Inflammatory macrophage (primary cell): ENCODE measurements at places on chromosomes 7 and 10.
A peak's percentile ranks its signal among the peaks of the same experiment; 100 is the strongest.

DNA sequence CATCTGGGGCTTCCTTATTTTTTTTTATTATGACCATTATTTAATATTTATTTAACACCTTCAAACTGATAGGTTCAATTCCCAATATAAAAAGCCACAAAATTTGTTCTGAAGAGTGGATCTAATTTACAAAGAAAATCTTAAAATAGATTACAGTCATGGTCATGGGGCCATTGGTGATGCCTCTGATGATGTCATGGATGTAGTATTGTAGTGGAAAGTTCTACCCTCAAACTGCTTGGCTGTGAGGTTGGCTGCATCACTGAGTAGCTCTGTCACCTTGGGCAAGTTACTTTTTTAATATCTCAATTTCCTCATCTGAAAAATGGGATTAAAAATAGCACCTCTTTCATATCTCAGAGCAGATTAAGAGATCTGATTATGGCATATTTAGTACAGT lies 128.5 kb downstream of the DKK1 start:
- no peak for DNase-seq

DNA sequence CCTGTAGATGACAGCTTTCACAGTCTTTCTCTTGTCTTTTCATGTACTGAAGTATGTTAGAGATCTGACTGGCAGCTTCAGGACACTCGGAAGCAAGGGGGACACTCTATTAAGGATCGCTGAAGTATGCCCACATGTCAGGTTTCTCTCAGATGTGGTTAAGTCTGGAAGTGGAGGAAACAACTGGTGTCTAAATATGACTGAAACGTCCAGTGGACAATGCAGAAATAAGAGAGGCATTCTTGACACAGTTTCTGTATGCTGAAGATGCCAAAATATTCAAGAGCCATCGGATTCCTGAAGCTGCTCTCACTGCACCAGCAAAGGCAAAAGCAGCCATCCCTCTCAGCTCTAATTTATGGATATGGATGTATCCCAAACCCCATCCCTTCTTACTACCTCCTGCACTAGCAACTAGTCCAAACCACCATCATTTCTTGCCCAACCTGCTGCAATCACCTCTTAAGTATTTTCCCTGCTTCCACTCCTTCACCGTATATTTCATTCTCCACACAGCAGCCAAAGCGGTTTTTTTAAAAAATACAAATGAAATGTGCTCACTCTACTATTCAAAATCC lies 113.4 kb downstream of the REEP3 start:
- no peak for DNase-seq

DNA sequence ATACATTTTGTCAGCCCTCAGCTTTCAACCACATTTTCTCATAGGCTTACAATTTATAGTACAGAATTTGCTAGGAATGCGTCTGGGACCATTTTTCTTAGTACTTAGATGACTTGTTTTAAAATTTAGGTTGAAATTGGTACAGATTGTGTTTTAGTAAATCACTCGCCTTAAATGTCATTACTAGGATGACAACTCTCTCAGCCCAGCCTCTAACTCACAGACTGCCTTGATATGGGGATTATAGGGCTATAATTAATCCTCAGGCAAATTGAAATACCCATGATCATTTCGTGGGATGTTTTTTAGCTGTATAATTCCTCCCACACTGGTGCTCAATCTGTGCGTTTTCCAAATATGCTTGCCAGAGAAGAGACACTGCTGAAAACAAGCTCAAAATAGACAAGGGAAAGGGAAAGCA lies 299.7 kb upstream of the AKR1E2 start:
- no peak for DNase-seq

DNA sequence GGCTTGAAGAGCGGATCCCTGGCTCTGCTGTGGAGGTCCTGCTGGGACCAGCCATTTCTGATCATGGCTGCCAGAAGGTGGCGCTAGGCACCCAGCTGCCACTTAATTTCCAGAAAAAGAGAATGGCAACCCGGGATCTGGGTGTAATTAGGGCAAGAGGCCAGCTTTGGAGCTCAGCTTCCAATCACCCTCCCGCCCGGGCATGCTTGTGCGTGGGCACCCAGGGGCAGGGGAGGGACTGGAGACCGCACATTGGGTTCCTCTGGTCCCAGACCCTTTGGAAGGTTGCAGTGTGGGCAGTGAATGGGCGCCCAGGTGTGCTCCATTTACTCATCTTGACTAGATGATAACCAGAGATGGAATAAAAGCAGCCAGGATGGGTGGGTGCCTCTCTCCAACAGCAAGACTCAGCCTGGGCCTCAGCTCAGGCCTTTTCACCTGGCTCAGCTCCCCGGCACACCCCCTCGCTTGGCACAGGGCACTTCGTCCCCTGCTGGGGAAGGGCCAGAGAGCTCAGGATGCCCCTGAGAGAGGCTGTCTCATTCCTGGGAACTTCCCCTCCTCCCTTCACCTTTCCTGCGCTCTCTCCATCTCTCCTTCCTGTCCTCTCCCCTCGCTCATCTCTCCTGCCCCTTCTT lies 14.7 kb downstream of the FAM241B start:
- DNase-seq: peak; percentile 50

DNA sequence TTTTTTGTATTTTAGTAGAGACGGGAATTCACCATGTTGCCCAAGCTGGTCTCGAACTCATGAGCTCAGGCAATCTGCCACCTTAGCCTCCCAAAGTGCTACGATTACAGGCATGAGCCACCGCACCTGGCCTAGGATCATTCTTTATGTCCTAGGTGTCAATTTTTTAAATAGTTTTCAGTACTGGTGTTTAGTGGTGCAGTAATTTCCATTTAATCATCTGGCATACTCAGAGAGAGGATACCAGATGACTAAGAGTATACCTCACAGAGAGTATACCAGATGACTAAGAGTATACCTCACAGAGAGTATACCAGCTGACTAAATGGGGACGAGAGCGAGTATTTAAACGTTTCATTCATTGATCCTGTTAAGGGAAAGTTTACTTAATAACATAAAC lies 37.3 kb upstream of the TMEM248 start:
- no peak for DNase-seq

- DNase-seq: no peak
Observed at GRCh38 chr7:120402079-120402767, 129.2 kb downstream of the KCND2 start.

- DNase-seq: no peak
Observed at GRCh38 chr10:75655791-75656451, 224.5 kb downstream of the LRMDA start.

DNA sequence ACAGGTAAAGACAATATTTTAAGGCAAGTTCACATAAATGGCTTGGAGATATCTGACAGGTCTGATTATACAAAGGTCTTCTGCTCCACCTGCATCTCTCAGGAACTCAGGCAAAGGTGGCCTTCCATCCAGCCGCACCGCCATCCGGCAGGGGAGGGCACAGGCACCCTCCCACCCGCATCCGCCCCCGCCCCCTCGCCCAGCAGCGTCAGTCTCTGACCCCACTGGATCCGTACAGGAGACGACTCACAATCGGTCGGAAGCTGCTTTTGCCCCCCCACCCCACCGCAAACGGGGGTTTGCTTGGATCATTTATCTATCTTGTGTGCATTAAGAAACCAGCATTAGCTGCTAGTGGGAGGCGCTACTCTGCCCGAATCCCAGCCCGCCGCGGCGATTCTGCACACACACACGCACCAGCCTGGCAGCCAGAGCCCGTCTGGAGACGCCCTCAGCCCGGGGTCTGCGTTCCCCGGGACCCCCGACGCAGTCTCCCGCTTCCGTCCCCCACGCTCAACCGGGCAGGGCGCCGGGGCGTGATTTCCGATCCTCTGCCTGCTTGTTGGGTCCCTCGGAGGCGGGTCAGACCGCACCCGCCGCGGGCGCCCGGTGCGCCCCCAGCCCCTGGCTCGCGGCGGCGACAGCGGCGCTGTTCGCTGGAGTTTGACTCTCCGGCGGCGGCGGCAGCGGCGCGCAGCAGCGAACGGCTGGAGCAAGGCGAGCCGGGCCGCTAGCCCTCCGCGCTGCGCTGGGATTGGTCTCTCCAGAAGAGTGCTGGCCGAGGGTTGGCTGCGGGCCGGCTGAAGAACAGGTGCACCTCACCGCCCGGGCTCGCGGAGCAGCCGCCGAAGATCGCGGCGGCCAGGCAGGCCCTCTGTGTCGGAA lies 820 bp upstream of the NRG3 start:
- no peak for DNase-seq

DNA sequence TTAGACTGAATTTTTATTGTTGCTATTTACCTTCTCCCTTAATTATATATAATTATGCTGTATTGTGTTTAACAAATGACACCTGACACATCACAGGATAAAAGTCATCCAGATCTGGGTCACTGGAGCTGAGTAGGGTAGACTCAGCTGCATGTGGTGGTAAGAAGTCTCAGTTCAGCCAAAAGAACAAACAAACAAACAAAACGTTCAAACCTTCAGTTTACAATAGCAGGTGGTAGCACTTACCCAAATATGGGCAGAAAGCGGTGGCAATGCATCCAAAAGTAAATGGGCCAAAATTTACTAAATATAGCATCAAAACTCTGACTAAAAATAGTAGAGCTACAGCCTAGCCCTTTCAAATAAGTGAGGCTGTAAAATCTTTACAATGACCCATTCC lies 42.2 kb downstream of the ZWINT start:
- DNase-seq: no peak

GRCh38 chr10:26430641-26431163 lies 7.4 kb upstream of the APBB1IP start:
- DNase-seq: peak; percentile 95

DNA sequence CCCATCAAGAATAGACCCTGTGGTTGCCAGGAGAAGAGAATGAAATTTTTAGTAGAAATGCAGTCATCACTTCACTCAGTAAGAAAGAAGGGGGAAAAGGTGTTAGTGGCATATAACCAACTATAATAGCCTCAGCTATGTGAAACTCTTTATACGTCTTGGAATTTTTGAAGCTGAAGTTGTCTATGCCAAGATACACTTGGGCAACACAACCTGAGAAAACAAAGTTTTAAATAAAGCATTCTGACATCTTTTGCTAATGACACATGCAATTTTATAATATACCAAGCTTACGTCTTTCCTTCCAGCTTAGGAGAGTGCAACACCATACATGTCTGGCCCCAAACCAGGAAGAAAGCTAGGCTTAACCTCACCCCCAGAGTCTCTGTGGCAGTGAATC lies 40.8 kb upstream of the ZNF438 start:
- no peak for DNase-seq
